GM12878 (cell line): ENCODE measurements at places on chromosomes 7 and 10.

GRCh38 chr7:83410989-83411591 is 237.8 kb downstream of the SEMA3E start:
- H3K27ac ChIP-seq: no peak overlapping the region
- H3K4me1 ChIP-seq: no peaks in the 10 kb centered on the region
- DNase-seq: no peak
- no peak overlapping the region for H3K4me3 ChIP-seq

- no peaks in the 10 kb centered on the region for H3K36me3 ChIP-seq
- H3K4me1 ChIP-seq: no peaks in the 10 kb centered on the region
- no peaks in the 10 kb centered on the region for H3K27me3 ChIP-seq
- no peak overlapping the region for H3K27ac ChIP-seq
Measured at GRCh38 chr10:1620803-1621202, 116.5 kb downstream of the ADARB2 start.

DNA sequence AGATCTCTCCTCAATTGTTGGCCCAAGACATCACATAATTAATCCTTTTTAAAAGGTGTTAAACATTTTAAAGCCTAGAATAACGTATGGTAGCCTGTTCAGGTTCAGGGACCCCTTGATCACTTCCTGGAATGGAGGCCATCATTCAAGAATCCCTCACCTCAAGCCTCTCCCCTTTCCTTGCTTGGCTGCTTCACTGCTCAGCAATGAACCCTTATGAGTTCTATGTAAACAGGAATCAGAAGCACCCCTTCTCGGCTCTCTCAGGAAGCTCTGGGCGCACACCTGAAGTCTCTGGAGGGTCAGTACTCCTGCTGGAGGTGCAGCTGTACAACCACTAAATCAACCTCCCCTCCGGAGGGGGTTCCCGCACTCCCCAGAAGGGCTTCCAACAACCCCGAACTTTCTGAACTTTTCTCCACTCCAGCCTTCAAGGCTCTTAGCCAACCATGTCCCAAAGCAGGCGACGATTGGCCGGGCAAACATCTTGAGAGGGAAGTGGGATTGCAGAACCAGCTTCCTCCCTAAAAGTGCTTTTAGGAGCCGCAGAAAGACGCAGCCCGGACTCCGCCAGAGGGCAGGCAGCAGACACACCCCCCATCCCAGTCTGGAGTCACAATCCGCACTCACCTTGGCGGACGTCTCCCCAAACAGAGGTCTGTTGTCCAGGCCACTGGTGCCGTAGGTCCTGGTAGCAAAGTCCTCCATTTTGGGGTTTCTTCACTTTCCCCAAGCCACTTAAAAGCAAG is 562 bp downstream of the TMEM243 start:
- 0 out of 2 replicates have a peak, but pooled peaks cover 2% of the 10 kb centered on the region for H3K36me3 ChIP-seq
- peak overlapping the region; percentile 98 for H3K27ac ChIP-seq
- peak overlapping the region; percentile 95 for H3K4me3 ChIP-seq

DNA sequence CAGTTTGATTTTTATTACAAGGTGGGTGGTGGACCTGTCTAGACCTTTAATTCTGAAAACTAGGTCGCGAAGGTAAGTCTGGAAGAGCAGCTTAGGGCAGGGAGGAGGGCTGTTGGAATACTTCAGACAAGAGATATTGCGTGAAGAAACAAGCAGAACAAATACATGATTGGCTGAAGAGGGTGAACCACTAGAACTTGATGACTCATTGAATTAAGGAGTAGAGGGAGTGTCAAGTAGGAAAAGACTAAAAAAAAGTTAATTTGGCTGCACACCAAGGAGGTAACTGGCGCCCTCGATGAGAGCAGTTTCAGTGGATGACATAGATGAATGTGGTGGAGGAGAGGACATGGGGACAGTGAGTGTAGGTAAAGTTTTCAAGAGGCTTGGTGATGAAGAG is 41.3 kb downstream of the WNT2 start:
- no peaks in the 10 kb centered on the region for H3K4me1 ChIP-seq
- H3K36me3 ChIP-seq: no peaks in the 10 kb centered on the region
- H3K27ac ChIP-seq: no peak overlapping the region
- no peak overlapping the region for H3K4me3 ChIP-seq
- DNase-seq: no peak

DNA sequence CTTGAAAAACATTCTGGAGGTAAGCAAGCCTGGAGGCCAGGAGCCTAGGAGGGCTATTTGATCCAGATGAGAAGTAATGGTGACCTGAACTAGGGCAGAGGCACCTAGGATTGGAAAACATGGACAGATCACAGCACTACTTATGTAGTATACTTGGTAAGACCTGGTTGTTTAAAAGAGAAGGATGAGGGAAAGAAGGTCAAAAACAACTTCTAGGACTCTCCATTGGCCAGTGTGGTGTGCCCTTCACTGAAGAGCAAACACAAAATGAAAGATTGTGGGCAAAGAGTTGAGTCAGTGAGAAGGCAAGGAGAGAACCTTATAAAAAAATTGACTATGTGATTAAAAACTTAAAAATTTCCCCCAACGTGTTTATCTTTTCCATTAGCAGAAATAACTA is 14.3 kb downstream of the ANKRD1 start:
- H3K4me1 ChIP-seq: peaks cover 3% of the 10 kb centered on the region; the same call in 1 of the 2 replicates
- no peak overlapping the region for H3K27ac ChIP-seq
- no peak for DNase-seq
- no peak overlapping the region for H3K4me3 ChIP-seq
- H3K36me3 ChIP-seq: no peaks in the 10 kb centered on the region

- no peaks in the 10 kb centered on the region for H3K36me3 ChIP-seq
- no peaks in the 10 kb centered on the region for H3K4me1 ChIP-seq
- DNase-seq: no peak
- no peak overlapping the region for H3K4me3 ChIP-seq
Measured at GRCh38 chr7:26439521-26440232, 148.0 kb downstream of the SNX10 start.

DNA sequence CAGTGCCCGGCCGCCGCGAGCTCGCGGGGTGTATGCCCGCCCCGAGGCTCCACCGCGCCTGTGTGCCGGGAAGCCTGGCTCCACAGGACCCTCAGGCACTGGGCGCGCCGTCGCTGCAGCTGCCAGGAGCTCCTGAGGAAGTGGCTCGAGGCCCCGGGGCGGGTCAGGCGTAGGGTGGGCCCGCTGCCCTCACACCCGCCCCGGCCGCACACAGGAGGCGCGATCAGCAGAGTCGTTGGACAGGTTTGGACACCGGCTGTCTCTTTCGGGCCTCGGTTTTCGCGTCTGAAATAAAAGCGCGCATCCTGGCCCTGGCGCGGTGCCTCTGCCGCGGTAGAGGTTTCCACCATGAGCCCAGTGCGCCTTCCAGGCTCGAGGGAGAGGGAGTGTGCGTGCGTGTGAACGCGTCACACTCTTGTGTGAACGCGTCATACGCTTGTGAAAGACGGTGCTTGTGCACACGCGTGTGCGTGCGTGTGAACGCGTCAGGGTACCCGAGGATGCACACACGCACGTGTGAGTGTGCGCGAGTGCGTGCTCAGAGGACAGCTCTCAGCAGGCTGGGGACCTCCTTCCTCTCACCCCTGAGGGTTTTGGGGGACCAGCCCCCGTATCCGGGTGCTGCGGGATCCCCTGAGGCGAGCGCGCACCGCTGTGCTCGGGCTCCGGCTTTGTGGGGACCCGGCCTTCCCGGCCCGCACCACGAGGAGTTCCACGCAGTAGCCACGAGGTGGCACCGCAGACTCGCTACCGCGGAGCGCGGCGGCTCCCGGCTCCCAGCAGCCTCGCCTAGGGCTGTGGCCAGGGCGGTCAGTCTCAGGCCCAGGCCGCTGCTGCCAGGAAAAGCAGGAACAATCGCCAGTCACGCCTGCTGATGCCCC is 83.8 kb downstream of the BMS1 start:
- no peaks in the 10 kb centered on the region for H3K4me1 ChIP-seq
- H3K36me3 ChIP-seq: no peaks in the 10 kb centered on the region
- H3K4me3 ChIP-seq: no peak overlapping the region
- DNase-seq: no peak
- H3K27ac ChIP-seq: no peak overlapping the region
- no peaks in the 10 kb centered on the region; the same call in 1 of the 2 replicates for H3K27me3 ChIP-seq

- H3K27me3 ChIP-seq: no peaks in the 10 kb centered on the region
- H3K27ac ChIP-seq: no peak overlapping the region
- no peak for DNase-seq
- H3K4me1 ChIP-seq: no peaks in the 10 kb centered on the region
- no peak overlapping the region for H3K4me3 ChIP-seq
Measured at GRCh38 chr10:49740346-49741107, 21.6 kb downstream of the OGDHL start.

GRCh38 chr10:93452143-93452542 is 30.0 kb downstream of the MYOF start:
- H3K27me3 ChIP-seq: no peaks in the 10 kb centered on the region
- no peak for DNase-seq
- no peaks in the 10 kb centered on the region for H3K36me3 ChIP-seq
- no peak overlapping the region for H3K27ac ChIP-seq
- H3K4me1 ChIP-seq: no peaks in the 10 kb centered on the region

DNA sequence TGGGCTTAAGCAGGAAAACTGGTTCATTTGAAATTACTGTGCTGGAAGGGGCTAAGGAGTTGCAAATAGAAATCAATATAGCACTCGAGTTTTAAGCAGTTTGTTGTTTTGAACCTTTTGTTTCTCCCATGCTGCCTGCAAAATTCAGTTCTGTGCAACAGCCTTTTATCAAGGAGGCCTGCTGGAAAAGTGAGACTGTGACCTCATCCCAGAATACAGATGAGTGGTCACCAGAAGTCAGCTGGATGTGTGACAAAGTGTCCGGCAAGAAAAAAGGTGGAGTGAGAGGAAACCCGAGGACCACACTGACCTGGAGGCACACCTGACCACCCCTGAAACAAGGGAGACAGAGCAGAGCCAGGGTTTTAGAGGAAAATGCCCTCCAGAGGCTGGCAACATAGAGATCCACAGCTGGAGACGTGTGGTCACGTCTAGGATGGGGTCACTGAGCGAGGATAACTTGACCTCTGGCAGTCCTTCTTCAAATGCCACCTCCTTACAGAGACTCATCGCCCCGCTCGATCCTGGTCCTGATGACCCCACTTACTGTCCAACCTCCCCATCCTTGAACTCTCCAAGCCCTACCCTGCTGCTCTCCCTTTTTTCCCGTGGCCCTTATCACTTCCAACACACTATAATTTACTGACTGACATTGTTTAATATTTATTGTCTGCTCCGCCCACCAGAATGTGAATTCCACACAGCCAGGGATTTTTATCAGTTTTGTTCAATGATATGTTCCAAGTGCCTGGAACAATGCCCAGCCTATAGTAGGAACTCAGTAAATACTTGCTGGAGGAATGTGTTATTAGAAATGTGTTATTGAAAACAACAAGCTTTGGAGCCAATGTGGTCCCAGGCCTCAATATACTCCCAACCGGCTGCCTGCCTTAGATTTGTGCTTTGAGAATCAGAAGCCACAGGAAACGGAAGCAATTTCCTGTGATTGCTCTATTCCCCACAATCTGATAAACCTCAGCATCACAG is 243.8 kb downstream of the GLI3 start:
- H3K27me3 ChIP-seq: no peaks in the 10 kb centered on the region
- no peaks in the 10 kb centered on the region for H3K36me3 ChIP-seq
- no peaks in the 10 kb centered on the region for H3K4me1 ChIP-seq
- H3K27ac ChIP-seq: no peak overlapping the region

GRCh38 chr7:50621206-50621605 is 56.0 kb upstream of the DDC start:
- no peaks in the 10 kb centered on the region for H3K36me3 ChIP-seq
- no peak overlapping the region for H3K27ac ChIP-seq
- H3K4me3 ChIP-seq: no peak overlapping the region
- no peak for DNase-seq
- H3K4me1 ChIP-seq: no peaks in the 10 kb centered on the region

GRCh38 chr10:124524991-124525653 is 63.5 kb downstream of the LHPP start:
- H3K27me3 ChIP-seq: no peaks in the 10 kb centered on the region
- H3K4me3 ChIP-seq: no peak overlapping the region
- H3K27ac ChIP-seq: no peak overlapping the region
- H3K4me1 ChIP-seq: peaks cover 11% of the 10 kb centered on the region
- H3K36me3 ChIP-seq: no peaks in the 10 kb centered on the region
- DNase-seq: no peak

DNA sequence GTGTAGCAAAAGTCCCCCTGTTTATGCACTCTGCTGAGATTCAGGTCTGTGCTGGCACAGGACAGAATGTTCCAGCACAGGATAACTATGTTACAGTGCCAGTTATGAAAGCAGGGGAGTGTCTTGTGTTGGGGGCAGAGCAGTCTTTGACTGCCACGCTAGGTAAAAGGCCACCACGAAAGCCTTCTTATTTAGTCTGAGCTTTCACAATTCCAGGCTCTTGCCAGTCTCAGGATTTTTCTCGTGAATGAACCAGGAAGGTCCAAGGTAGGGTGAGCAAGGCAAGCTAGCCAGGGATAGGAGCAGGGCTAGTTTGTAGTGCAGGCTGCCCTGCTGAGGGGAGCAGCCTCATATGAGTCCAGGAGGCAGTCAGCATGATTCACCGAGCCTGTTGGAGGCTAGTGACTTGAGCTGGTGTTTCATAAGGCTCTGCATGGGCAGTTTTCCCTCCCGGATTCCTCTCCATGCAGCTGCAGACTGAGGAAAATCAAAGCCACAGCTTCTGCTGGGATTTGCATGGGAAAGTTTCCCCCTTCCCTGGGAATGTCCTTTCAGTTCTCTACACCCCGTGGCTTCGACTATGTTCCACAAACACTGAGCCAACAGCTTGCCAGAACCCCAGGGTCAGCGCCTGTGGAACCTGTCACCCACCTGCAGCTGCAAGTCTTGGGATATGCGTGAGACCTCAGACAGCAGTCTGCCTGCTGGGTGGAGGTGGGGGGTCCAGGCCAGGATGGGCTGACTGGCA is 112.3 kb downstream of the JCAD start:
- DNase-seq: no peak
- no peaks in the 10 kb centered on the region for H3K4me1 ChIP-seq
- no peaks in the 10 kb centered on the region for H3K27me3 ChIP-seq
- H3K36me3 ChIP-seq: no peaks in the 10 kb centered on the region
- H3K27ac ChIP-seq: no peak overlapping the region

DNA sequence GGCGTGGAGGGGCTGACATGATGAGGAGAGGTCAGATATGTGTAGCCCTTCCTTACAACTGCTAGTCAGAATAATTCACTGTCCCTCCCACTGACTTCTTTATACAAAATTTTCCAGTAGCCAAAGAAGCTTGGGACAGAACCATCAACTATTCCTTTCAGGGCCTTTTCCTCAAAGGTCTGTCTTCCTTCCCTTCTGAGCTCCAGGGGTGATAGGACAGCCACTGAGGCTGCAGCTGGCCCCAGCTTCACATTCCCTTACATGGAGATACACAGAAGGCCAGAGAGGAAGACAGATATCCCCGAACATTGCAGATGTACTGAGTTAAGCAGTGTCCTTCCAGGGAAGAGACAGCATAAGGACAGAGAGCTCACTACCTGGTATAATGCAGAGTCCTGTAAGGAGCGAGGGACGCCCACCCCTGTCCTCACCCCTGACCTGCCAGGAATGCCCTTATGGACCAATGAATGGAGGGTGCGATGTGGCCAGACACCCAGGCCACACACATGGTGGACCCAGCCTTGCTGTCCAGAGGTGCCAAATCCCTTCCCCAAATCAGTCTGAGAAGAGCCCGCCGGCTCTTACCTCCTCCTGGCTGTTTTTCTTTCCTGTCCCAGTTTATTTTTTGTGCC is 754.7 kb downstream of the GRID1 start:
- no peaks in the 10 kb centered on the region for H3K27me3 ChIP-seq
- DNase-seq: no peak
